A549 treated with DMSO at 1 μM for 4 hours (cell line): ENCODE measurements at places on chromosomes 13 and 19. TPM values are rescaled to one million over a fixed set of nuclear protein-coding genes. Genes with fewer than 3 reads are reported as not detected.

The MED29 gene
- 64.5 to 67.1 TPM (median 65.6 TPM) in 5 replicates for total RNA-seq

The FFAR2 gene
- 0.05 TPM in 1 of 5 replicates, not detected in the others for total RNA-seq

The MEIS3 gene
- total RNA-seq: 31.2 to 40.3 TPM (median 33.7 TPM) in 5 replicates

The XPO4 gene
- 6.1 to 9.0 TPM (median 8.0 TPM) in 5 replicates for total RNA-seq

The ZNF534 gene
- total RNA-seq: not detected in 5 replicates

The ASF1B gene
- 30.6 to 36.4 TPM (median 33.9 TPM) in 5 replicates for total RNA-seq

The ZNF528 gene
- total RNA-seq: 0.08 to 0.62 TPM (median 0.54 TPM) in 3 of 5 replicates, not detected in the others

The HCST gene
- 0.25 to 0.75 TPM (median 0.60 TPM) in 3 of 5 replicates, not detected in the others for total RNA-seq

The ATXN8OS gene
- total RNA-seq: not detected in 5 replicates

The ZNF382 gene
- 0.02 to 0.24 TPM (median 0.08 TPM) in 3 of 5 replicates, not detected in the others for total RNA-seq

The EDDM13 gene
- not detected in 5 replicates for total RNA-seq

The CLASRP gene
- 54.6 to 69.9 TPM (median 62.3 TPM) in 5 replicates for total RNA-seq

The RNF17 gene
- total RNA-seq: not detected in 5 replicates

The SPACA4 gene
- 0.11 TPM in 1 of 5 replicates, not detected in the others for total RNA-seq

The ZNF208 gene
- total RNA-seq: not detected in 5 replicates

The NXNL1 gene
- not detected in 5 replicates for total RNA-seq

The DENND1C gene
- total RNA-seq: 0.16 to 0.56 TPM (median 0.24 TPM) in 5 replicates

The PTH2 gene
- total RNA-seq: not detected in 5 replicates

The ELSPBP1 gene
- 0.10 TPM in 1 of 5 replicates, not detected in the others for total RNA-seq

The DAND5 gene
- total RNA-seq: 0.07 to 0.13 TPM (median 0.11 TPM) in 3 of 5 replicates, not detected in the others

The GPC6 gene
- total RNA-seq: 3.7 to 6.4 TPM (median 5.9 TPM) in 5 replicates

The PTGER1 gene
- total RNA-seq: 0.08 to 0.15 TPM (median 0.13 TPM) in 3 of 5 replicates, not detected in the others

The DACH1 gene
- not detected in 5 replicates for total RNA-seq

The ZNF433 gene
- not detected in 5 replicates for total RNA-seq

The FCAR gene
- not detected in 5 replicates for total RNA-seq

The CEACAM20 gene
- 0.06 to 0.12 TPM (median 0.10 TPM) in 3 of 5 replicates, not detected in the others for total RNA-seq

The WDR88 gene
- 0.09 to 0.23 TPM (median 0.16 TPM) in 3 of 5 replicates, not detected in the others for total RNA-seq

The SCN1B gene
- total RNA-seq: 13.9 to 19.7 TPM (median 17.4 TPM) in 5 replicates

The PSG11 gene
- total RNA-seq: not detected in 5 replicates

The GNG7 gene
- 0.02 to 0.09 TPM (median 0.07 TPM) in 4 of 5 replicates, not detected in the other for total RNA-seq

The ZIC2 gene
- total RNA-seq: 10.4 to 17.7 TPM (median 12.5 TPM) in 5 replicates
